Smooth muscle cell of the coronary artery (primary cell): ENCODE measurements at places on chromosomes 2 and 18. TPM values are rescaled to one million over a fixed set of nuclear protein-coding genes. Genes with fewer than 3 reads are reported as not detected.

Gene LYPD1
- 0.59 and 256 TPM in 2 replicates for total RNA-seq

Gene PTPN2
- total RNA-seq, result 17.1 and 36.3 TPM in 2 replicates

Gene LIMS1
- 57.4 and 92.6 TPM in 2 replicates for total RNA-seq

Gene RBM45
- total RNA-seq, result 16.5 and 20.0 TPM in 2 replicates

Gene LTBP1
- 258 and 326 TPM in 2 replicates for total RNA-seq

Gene FAHD2A
- total RNA-seq, result 22.7 and 31.6 TPM in 2 replicates

Gene ANKRD62
- not detected in 2 replicates for total RNA-seq
